Stimulated activated CD4-positive, alpha-beta T cell treated with anti-CD3 and anti-CD28 coated beads, Interleukin-1b, Interleukin-23, amount 100 ng/mL, for 1 hour (primary cell): ENCODE measurements at places on chromosomes 5 and 9.

DNA sequence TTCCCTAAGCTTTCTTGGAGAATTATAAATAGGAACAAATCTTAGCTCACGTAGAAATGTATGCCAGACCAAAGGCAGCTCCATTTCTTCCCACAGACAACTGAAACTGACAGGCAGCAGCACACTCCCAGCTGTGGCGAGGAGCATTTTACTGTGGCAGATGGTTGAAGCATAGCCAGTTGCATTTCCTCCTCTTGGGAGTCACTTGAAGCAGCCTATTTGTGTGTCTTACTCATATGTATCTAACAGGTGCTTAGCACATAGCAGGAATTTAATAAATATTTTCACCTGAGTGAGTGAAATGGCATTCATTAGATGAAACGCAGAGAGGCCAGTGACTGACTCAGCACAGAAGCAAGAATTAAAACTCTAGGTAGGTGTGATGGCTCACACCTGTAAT lies 12.3 kb upstream of the MTMR12 start:
- DNase-seq: no peak

DNA sequence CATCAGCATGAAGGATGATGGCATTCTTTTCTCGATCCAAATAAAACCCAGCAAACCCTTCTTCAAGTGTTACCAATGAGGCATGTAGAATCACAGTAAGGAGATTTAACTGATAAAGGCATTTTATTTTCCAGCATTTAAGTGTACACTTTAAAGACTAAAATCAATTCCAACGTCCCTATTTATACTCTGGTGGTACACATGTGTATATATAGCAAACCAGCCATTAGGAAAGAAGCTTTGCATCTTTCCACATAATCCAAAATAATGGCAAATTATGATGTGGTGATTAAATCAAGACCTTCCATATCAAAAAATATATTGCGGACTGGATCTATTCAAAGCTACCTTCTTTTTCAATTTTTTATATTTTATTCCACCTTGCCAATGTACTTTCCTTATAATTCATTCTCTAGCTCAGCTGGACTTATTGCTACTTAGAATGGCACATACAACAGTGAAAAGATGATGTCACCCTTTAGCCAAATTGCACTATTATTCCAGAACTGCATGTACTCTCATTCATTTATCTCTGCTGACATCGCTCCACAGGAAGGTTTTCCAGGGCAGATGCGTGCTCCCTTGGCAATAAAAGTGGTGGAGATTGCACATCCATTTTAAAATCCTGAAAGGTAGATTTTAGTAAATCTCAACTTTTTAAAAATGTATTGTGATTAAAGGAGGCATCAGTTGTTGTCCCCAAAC lies 63.3 kb upstream of the SLC30A5 start:
- DNase-seq: no peak

DNA sequence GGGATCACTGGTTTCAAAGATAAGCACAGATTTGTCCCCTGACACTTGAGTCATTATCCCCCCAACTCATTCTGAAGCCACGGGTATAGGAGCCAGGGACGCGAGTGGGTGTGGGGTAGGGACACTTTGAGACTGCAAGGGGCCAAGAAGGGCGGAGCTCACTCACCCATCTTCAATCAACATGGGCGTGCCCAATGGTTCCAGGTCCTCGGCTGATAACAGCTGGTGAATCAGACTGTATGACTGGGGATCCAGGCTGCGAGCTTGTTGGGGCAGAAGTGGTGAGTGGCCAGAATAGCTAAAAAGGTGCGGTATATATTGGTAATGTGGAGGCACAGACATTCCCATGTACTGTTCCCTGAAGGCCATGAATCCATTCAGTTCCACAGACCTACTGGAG lies 30.7 kb upstream of the NR5A1 start:
- DNase-seq: no peak

GRCh38 chr5:8382456-8382855 lies 513.5 kb downstream of the MTRR start:
- DNase-seq: no peak

DNA sequence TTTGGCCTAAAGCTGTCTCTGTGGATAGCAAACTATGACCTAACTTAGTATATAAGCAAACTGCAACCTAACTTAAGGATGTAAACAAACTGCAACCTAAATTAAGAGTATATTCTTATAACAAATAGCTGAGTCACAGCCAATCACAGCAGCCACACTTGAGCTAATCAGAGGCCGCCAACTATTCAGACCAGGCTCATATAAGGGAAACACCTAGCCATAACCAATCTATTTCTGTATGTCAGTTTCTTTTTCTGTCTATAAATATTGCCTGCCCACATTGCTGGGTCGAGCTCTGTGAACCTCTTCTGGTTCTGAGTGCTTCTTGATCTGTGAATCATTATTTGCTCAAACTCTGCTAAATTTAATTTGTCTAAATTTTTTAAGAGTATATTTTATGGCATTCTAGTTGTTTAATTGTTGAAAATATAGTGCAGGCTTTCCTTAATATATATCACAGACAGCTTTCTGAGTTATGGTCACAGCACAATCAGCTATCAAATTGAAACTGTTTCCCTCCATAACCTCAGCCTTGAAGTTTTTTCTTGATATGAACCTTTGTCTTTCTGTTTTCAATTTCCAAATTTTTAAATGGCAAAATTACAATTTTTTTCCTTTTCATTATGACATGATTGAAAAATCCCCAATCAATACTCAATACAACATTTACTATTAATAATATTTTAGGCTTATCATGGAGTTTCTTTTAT lies 327.1 kb upstream of the NUDT12 start:
- DNase-seq: no peak

GRCh38 chr5:58987193-58987592 lies 404.3 kb downstream of the RAB3C start:
- no peak for DNase-seq

DNA sequence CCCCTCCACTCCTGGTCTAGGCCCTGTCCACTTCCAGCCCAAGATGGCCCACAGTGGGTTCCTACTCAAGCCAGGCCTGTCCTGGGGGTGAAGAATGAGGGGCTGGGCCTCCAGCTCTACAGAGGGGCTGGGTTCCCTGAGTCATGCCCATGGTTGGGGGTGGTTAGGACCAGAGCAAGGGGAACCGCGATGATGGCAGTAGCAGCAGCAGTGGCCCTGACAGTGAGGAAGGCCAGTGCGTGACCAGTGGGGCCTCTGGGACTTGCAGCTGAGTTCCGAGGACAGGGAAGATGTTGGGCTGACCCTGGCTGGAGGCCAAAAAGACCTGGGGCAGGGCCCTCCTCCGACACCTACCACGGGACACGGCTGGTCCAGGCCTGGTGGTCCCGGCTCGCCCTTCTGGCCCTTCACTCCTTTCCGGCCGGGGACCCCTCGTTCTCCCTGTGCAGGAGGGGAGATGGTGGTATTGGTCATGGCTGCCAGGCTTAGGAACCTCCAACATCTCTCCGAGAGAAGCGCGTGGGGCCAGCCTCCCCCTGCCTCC lies 9.2 kb upstream of the PHYKPL start:
- DNase-seq: no peak

- DNase-seq: no peak
Observed at GRCh38 chr5:112061666-112062065, 304.7 kb upstream of the NREP start.

GRCh38 chr5:168885324-168886120 lies 306.4 kb upstream of the PANK3 start:
- no peak for DNase-seq

GRCh38 chr5:122170620-122171019 lies 41.3 kb downstream of the ZNF474 start:
- DNase-seq: no peak

DNA sequence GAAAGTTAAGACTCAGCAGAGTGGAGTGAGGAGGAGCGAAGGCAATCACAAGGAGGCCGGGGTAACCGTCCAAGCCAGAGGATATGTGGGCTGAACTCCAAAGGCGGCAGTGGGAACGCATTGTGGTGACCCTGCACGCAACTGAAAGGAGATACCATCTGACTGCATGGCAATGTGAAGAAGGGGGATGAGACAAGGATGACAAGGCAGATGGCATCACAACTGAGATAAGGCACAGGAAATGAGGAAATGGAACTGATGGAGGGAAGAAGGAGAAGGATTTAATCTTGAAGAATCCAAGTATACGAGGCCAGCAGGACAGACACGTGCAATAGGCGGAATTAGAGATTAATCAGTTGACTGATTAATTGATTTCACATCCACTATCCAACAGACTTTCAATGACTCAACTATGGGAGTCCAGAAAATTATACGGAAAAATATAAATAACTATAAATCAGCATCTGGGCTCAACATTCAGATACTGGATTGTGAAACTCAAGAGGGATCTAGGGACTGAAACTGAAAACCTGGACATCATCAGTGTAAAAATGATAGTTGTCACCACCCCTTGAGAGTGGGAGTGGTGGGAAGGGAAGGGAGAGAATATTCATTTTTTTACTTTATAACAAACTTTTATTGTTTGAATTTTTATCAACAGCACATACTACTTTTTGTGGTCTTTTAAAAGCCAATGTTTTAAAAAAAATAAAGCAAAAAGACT lies 86.1 kb downstream of the ARL15 start:
- DNase-seq: no peak

DNA sequence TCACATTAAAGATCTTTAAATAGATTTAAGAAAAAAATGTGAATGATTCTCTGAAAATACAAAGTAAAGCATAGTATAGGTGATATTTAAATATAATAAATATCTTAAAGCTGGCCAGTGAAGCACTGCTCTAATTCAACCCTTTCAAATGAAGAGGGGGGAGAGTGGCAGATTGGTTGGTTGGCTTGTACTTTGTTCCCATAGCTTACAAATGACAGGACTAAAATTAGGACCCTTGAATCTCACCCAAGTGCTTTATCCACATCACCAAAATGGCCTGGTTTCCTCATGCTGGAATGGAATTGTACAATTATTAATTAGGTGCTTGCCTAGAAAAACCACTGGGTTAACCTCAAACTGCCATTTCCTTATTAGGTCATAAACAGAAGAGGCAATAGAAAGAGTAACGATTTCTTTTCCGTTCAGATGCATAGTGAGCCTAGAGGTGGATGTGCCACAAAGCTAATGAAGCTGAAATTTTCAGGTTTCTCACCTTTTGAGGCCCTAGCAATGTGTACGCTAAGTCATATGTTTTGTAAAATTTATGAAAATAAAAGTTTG lies 354.5 kb upstream of the CDH6 start:
- no peak for DNase-seq

- no peak for DNase-seq
Observed at GRCh38 chr5:146101646-146102045, 3.7 kb downstream of the PLAC8L1 start.

DNA sequence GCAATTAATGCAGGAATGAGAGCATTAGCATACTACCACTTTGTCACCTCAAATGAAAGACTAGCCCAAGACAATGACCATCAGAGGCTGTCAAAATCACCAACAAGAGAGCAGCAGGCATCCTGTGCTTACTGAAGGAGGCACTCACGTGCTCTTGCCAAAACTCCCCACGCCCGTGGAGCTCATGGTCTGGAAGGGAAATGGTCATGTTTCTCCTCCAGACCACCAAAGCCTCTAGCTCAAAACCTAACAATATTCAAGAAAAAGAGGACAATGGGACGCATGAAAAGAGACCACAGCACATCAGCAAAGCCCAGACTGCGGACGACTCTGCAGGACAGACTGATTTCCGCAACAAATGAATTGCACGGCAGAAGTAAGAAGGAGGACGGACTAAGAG lies 12.8 kb downstream of the AKNA start:
- DNase-seq: no peak

DNA sequence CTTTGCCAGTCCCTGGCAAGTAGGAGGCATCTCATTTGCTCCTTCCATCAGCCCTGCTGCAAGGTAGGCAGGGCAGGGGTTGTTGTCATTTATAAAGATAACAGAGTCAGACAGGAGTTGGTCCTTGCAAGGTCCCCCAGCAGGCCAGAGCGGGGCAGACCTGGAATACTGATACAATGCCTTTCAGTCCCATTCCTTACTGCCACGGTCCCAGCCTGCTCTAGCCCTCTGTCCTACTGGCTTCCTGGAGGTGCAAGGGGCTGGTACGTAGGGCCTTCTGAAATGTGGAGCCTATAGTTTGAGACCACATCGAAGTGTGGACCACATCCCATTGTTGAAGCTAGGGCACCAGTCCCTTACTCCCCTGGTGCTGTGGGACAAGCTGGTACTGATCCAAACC lies 42.8 kb upstream of the PITX1 start:
- DNase-seq: no peak

DNA sequence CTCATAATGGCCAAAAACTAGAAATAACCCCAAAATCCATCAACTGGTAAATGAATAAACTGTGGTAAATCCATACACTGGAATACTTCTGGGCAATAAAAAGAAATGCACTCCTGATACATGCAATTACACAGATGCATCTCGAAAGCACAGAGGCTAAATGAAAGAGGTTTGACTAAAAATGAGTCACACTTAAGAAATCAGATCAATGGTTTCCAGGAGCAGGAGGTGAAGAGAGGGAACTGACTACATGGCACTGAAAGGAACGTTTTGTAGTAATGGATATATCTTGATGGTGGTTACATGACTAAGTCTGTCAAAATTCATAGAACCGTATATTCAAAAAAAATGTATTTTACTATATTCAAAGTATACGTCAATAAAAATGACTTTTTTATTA lies 42.4 kb downstream of the STRBP start:
- DNase-seq: no peak

GRCh38 chr5:179166171-179166885 lies 106.2 kb downstream of the ZNF354C start:
- no peak for DNase-seq

- DNase-seq: no peak
Observed at GRCh38 chr9:72365525-72366256, 683 bp upstream of the ZFAND5 start.

- no peak for DNase-seq
Observed at GRCh38 chr9:36503172-36504088, 69.3 kb upstream of the MELK start.

DNA sequence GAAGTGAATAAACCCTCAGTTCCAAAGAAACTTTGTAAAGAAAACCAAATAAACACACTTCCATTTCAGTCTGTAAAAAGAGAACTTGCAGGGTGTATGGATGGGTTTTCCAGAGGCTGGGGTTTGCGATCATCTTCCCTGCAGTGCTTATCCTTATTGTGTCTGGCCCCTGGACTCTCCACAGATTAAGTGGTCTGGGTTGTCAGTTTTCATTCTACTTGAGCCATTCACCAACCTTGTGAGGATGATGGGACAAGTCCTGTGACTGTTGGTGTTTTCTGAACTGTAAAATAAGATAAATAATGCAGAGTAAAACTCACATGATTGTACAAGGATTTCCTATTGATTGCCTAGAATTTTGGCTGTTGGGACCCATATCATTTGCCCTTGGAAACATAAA lies 166.1 kb upstream of the MOCS2 start:
- no peak for DNase-seq
